Upper lobe of right lung (tissue), 1 donor: ENCODE measurements at places on chromosomes 2 and 18.

- DNase-seq, result no peak
Measured at GRCh38 chr2:238259061-238260020, 19.5 kb upstream of the HES6 start.

DNA sequence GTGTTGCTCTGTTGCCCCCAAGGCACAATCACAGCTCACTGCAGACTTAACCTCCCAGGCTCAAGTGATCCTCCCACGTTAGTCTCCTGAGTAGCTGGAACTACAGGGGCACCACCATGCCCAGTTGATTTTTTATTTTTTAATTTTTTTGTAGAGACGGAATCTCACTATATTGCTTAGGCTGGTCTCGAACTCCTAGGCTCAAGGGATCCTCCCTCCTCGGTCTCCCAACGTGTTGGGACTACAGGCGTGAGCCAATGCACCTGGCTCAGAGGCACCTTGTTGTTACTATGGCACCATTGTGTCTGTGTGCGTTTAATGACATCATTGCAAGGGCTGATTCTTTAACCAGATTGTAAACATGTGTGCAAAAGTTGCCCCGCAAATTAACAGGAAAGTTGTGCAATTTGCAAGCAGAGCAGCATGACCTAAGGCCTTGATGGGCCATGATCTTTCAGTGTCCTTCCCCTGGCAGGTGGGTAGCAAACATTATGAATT, 22.6 kb downstream of the TCF23 start:
- DNase-seq, result no peak

DNA sequence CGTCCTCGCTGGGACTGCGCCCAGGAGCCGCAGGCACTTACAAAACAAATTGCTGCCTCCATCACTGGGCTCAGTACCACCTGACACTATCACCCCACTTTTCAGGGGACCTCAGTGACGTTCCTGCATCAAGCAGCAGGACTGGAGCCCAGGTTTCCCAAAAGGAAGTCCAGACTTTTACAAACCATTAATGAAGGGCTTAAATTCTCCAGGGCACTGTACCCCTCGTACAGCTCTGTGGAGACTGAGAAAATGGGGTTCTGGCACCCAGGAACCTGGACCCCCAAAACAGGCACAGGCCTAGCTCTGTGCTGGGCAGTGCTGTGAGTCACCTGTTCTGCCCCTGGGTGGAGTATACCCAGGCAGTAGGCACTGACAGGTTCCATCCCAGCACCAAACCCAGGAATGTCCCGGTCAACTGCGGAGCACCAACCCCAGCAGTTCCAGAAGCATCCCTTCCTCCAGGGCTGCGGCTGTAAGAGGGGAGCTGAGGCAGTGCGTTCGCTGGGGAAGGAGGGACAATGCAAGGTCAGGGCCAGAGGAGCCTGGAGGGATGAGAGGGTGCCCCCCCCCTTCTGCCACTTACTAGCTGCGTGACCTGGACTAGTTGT, 24.6 kb upstream of the NOTO start:
- no peak for DNase-seq

GRCh38 chr2:218781691-218782527, at the start of gene CYP27A1:
CYP27A1 (plus strand) TSS chr2:218782147; CDS start chr2:218782183, 36 bp downstream.
- peak; percentile 87 for DNase-seq

DNA sequence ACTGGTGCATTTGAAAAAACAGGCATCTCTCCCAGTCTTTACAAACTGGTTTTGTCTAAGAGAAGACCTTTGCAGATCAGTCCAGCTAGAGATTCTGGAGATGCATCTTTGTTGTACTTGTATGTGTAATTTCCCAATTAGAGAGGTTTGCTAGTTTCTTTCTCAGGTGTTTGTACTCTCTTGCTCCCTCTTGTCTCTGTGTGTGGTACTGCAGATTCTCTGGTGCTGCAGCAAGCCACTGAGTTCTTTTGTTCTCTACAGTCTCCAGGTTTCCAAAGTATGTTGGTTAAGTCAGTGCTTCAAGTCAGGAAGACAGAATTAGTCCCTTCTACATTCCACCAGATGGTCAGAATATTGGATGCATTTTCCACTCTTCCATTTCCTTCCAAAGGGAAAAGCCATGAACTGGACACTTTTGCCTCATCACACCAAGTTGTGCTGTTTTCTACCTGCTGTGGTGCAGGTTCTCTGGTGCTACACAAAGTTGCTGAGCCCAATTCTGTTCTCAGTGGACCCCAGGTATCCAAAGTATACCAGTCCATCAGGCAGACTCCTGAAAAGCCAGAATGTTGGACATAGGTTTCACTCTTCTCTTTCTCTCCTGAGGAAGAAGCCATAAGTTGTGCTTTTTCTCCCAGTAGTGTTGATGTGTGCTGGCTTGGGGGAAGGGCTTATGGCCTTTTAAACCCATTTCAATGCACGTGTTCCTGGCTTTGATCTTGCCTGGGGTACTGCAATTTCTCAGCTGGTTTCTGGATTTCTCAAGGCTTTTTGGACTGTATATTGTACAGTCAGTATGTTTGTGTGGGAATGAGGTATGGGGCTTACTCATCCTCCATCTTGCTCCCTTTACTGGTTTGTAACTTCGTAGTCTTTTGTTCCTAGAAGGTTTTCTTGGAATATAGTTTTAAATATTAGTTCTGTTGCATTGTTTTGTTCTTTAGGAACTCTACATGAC, 29.8 kb downstream of the EPC2 start:
- no peak for DNase-seq

GRCh38 chr2:156797832-156798231, 361.7 kb downstream of the GPD2 start:
- DNase-seq, result no peak

DNA sequence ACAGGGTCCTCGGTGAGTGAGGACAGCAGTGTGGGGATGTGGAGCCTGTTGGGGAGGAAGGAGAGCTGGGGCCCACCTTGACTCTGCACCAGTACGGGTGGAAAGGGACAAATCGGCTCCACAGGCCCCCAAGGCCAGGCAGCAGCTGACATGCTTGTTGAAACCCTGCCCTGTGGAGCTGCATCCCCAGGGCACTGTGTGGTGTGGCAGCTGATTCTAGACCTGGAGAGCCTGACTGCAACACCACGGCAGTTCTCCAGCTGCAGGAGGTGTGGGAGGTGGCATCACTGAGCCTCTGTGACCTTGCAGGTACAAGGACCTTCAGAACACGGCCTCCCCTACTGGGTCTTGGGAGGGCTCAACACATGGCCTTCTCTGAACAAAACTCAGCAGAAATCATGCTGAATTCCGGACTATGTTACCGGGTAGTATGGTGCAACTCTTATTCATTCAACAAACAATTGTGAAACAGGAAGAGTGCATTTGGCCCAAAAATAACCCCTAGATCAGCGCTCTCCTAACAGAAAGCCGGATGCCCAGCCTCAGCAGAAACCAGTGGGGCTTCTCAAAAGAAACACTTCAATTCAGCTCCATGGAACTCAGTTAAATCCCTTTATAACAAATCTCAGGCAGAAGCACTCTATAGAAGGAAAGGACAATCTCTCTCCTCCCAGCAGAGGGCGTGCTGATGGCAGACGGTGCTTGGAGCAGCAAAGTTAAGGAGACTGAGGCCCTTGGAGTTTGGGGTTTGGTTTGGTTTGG, 104.4 kb upstream of the SALL3 start:
- DNase-seq, result no peak

- no peak for DNase-seq
Measured at GRCh38 chr2:17940091-17940630, 61.7 kb downstream of the KCNS3 start.

DNA sequence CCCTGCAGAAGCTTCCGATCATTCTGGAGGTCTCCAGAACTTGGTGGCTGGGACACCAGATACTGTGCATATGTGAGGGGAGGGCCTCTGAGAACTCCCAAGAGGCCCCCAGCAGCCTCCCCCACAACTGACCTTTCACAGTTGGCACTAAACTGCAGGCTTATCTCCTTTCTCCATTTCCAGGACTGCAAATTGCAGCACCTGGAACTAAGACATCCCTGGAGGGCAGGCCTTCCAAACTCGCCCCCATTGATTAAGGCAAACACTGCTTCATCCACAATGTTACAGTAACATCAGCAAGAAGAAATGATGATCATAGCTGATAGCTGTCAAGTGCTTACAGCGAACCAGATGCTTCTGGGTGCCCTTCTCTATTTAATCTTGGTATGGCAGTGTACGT, 67.9 kb downstream of the TGOLN2 start:
- DNase-seq, result no peak

- no peak for DNase-seq
Measured at GRCh38 chr2:10635430-10635829, 54.3 kb downstream of the NOL10 start.

DNA sequence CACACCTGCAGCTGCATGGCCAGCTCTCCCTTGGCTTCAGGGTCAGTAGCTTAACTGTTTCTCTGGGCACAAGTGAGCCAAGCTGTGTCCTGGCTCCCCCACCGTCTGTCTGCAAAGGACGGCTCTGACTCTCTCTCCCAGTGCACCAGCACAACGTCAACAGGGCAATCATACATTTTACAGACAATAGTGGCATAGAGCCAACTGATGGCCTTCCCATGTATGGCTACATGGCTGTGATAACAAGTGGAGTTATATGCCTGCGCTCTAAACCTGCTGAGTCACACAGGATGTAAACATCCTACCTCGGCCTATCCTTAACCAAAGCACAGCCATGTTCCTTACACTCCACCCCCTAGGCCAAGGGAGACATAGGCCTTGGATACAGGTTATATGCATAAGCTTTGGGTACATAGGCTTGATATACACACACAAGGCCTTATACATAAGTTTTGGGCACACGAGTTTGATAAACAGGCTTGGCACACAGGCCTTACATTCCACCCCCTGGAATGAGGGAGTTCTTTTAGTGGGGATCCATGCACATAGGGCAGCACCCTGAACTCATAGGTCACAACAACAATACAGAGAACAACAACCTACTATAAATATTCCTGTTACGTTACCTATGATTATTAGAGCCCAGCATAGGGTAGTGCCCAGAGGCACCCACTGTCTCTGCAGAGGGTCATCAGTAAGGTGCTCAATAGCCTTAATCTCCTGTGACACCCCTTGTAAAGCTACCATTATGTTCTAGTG, 17.7 kb downstream of the PHOSPHO2 start:
- no peak for DNase-seq

GRCh38 chr2:104859766-104860450, 6.0 kb downstream of the POU3F3 start:
- DNase-seq, result no peak
